ENCODE measurements at places on chromosomes 3 and 15.
A peak's percentile ranks its signal among the peaks of the same experiment; 100 is the strongest.

GRCh38 chr3:196335503-196335948 lies 2.7 kb downstream of the TM4SF19 start:
- no peak for DNase-seq

- no peak for DNase-seq
Measured at GRCh38 chr3:194327218-194328052, 23.7 kb downstream of the CPN2 start.

DNA sequence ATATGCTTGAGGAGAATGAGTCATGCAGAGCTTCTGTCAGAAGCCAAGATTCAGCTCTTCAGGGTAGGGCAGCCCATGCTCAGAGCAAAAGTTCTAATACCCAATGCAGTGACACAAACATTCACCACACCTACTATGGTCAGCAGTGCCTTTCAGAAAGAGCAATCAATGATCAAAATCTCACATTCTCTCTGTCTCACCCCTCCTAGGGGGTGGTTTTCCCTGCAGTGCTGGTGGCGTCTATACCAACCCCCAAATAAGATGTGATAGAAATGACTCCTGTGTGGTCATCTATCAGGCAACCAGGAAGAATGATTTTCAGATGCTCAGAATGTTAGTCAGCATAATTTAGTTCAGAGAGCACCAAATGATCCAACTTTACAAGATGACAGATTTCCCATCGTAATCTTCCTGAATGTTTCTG lies 385.3 kb downstream of the NTRK3 start:
- no peak for DNase-seq

DNA sequence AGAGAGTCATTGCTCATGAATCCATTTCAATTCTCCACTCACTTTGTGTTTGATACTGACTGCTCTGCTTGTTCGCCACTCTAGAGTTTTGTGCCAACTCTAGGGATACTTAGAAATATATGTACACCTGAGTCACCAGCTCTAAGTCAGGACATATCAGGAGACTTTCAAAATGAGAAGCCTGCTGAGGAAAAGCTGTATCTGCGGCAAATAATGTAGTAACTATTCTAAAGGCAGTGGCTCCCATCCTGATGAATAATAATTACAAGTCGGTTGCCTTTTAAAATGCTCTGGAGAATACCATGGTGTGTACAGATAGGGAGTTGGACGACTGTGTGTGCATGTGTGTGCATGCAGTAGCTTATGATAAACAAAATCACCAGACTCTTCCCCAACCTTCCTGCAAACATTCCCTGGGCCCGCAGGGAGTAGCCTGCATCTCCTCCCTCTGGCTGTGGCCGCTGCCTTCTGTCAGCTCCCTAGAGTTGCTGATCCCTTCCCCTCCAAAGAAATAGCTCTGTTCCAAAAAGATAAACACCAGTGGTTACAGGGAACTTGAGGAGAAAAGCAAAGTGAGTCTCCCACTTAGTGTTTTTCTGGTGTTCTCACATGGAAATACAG lies 346.3 kb upstream of the UMPS start:
- no peak for DNase-seq

DNA sequence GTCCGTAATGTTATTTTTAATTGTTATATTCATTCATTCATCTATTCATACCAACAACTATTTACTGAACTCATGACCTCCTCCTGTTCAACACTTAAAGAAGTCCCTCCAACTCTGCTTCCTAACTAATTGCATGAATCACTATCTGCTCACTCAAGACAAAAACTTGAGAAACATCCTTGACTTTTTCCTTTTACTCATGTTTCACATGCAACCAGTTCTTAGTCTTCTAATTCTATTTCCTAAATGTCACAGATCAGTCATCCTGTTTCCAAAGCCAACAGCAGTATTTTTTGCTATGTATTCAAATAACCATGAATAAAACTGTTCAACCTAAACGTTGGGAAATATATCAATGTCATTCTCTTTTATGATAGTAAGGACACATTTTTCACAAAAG lies 124.6 kb upstream of the GBE1 start:
- no peak for DNase-seq

DNA sequence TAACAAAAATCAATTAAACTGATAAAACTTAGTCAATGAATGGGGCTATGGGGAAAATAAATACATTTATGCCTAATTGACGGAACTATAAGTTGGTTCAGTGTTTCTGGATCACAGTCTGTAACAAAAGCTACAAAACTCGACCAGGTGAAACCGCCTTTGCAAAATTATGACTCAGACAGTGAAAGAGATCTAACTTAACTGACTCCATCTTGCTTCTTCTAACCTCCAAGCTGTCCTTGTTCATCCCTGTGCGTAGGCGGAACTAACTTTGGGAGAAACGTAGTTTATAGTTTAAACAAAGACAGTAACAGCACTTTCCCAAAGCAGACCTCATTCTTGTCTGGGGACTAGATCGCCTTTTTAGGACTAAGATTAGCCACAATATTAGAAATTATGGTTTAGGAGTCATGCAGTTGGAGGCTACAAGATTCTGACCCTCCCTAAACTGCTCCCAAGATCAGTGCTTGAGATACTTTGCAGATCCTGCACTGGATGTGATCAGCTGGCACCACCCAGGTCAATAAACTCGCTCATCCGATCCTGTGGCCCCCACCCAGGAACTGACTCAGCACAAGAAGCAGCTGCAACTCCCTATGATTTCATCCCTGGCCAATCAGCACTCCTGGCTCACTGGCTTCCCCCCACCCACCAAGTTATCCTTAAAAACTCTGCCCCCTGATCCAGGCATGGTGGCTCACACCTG lies 7.2 kb upstream of the MFGE8 start:
- peak; percentile 40 for DNase-seq

GRCh38 chr15:100202309-100202960 lies 139.3 kb downstream of the ADAMTS17 start:
- no peak for DNase-seq

DNA sequence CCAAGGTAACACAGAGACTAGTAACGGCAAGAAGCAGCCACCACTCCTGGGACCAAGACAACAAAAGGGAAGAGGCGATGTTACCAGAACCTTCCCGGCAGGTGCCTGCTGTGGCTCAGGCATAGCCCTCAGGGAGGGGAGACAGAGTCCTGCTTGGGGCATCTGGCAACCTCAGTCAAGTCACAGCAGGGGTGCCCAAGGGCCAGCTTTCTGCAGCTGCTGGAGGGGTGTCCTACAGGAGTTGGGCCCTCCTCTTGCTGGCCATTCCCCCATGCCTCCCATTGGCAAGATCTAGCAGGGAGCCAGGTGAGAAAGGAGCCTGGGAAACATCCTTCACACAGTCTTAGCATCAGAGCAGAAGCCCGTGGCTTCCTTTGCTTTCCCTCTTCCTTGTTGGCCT lies 197.3 kb upstream of the IL12A start:
- no peak for DNase-seq

DNA sequence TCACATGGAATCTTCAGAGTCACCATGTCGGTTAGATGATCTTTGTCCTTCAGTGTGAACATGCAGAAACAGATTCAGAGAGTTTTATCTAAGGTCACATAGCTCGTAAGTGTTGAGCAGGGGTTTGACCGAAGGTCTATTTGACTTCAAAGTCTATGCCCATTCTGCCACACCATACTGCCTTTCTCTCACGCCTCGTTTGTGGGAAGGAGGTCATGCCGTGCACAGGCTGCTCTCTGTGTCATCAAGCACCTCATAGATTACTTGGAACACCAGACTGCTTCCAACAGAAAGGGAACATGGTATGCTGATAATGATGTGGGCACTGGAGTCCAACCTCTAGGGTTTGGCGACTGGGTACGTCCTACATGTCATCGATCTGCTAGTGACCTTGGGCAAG lies 128.8 kb downstream of the SV2B start:
- DNase-seq = no peak

DNA sequence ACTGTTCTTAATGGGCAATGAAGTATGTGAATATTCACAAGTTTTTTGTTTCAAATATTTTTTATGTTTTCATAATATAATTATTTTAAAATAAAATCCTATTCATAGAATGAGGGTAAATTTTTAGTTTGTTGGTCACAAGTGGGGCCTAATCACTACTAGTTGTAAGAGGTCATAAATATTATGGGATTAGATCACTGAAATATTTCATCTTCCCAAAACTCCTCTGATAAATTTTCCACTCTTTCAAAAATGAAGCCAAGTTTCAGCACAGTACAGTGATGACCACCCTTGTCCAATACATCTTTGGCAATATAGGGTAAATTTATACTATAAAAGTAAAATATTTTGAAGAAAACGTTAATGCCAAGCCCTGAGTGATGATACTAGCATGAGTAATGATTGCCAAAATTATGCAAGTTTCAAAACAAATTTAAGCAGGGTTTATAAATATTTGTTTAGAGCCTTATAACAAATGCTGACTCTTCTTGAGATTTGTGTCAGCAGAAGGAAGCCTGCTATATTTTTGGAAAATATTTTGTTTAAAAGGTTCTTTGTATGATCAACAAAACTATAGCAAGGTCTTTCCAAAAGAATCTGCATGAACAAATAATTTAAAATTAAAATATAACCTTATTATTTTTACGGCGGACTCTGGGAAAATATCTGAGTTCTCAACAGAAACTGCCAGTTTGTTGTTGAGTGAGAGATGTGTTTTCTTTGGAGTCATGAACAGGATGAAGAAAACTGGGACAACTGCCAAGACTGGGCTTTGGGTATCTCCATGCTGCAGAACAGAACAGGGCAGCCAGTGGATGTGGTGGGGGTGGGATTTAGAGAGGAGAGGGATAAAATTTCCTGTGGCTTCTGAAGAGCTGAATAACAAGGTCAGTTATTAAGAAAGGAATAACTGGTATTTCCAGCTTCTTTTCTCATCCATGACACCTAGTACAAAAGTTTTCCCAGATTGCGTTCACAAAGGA lies 17.9 kb upstream of the TM4SF1 start:
- DNase-seq = no peak

- DNase-seq = no peak
Measured at GRCh38 chr3:114393367-114394072, 99.7 kb downstream of the TIGIT start.

GRCh38 chr15:50803479-50804180 lies 38.1 kb upstream of the SPPL2A start:
- DNase-seq = no peak

Measured in urothelium cell line (cell line).